ENCODE measurements at places on chromosomes 2 and 18. TPM values are rescaled to one million over a fixed set of nuclear protein-coding genes. Genes with fewer than 3 reads are reported as not detected.

REG1A gene
- not detected for total RNA-seq

- DNase-seq = no peak
These were observed 9.3 kb upstream of the GPR35 start for GRCh38 chr2:240615820-240616547.

GRCh38 chr18:69727912-69728572 is 219.6 kb downstream of the CD226 start:
- no peak for DNase-seq

GRCh38 chr2:129443865-129444739 is 535.4 kb upstream of the RAB6C start:
- DNase-seq = no peak

DNA sequence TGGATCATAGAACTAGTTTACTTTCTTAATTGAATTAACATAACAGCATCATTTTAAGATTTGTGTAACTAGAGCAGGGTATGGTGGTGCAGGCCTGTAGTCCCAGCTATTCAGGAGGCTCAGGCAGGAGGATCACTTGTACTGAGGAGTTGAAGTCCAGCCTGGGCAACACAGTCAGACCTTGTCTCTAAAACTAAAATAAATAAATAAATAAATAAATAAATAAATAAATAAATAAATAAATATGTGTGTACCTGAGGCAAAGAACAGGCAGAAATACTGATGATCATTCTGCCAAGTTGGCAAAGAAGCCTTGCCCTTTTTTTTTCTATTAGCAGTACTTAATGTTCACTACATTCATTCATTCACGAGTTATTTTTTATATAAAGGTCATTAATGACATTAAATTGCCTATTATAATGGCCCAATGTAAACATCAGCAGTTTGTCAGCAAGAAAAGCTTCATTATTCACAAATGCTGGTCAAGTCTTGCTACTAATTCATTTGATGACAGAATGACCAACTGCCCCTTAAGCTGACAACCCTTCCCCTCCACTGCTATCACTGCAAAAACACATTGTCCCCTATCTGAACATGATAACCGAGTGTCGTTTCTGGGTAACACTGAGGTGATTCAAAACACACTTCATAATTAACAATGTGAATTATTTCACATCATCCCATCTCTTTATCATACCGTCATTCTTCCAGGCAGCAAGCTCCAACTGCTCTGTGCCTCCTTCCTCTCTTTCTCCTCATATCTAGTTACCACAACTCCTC is 39.0 kb downstream of the ARL5A start:
- DNase-seq = no peak

SERPINB12 gene
- total RNA-seq = not detected

RAB6C gene
- total RNA-seq = not detected

SERPINB10 gene
- total RNA-seq = not detected

DNA sequence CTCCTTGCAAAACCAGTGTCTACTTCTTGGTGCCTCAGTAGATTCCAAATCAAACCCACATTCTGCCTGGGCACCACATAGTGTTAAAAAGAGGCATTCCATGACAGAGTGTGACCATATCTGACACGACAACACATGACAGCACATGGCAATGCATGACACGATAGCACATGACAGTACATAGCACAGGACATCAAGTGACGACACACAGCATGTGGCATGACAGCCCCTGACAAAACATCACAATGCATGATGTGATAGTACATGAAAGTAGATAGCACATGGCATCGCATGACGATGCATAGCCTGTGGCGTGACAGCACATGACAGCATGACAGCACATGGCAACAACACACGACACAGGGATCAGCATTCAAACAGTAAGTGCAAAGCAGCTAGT is 845.9 kb upstream of the SALL3 start:
- no peak for DNase-seq

SALL3 gene
- not detected for total RNA-seq

DNA sequence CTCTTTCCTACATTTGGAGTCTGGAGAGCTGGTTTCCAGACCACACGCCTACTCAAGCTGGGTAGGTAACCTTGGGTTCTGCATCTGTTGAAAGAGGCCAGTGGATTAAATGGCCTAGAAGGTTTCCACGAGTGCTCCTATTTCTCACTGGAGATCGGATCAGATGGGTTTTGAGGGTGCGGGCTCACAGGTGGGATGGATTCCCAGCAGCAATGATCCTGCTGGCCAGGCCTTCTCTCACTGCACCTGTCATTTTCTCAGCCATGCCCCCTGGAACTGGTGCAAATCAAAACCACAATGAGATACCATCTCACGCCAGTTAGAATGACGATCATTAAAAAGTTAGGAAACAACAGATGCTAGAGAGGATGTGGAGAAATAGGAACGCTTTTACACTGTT is 747.5 kb upstream of the RAB6C start:
- no peak for DNase-seq

GRCh38 chr18:51006948-51007789 is 22.8 kb upstream of the SMAD4 start:
- DNase-seq = no peak

DNA sequence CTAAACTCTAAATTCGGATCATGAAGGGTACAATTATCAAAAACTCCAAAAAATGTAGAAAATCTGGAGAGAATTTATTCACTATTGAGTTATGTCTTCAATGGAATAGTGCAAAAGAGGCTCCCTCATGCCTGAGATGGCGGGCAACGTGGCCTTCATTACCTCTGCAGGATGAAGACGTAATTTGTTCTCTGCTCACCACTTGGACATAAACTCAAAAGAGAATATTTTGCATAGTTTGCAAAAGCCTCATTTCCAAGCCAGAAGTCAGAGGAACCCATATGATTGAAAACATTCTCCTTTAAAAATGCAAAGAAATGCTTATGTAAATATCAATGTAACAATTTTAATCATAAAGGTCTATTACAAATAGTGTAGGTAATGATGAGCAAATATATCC is 58.7 kb downstream of the SLC25A12 start:
- no peak for DNase-seq

TMEFF2 gene
- 0.47 TPM for total RNA-seq

- DNase-seq = no peak
These were observed 7.5 kb upstream of the RNF144A start for GRCh38 chr2:6909431-6910385.

- DNase-seq = no peak
These were observed 31.8 kb downstream of the PRKCE start for GRCh38 chr2:45683292-45683691.

- no peak for DNase-seq
These were observed 35.3 kb downstream of the NCKAP5 start for GRCh38 chr2:133532919-133533318.

GRCh38 chr18:46484971-46485370 is 172.0 kb downstream of the LOXHD1 start:
- no peak for DNase-seq

DNA sequence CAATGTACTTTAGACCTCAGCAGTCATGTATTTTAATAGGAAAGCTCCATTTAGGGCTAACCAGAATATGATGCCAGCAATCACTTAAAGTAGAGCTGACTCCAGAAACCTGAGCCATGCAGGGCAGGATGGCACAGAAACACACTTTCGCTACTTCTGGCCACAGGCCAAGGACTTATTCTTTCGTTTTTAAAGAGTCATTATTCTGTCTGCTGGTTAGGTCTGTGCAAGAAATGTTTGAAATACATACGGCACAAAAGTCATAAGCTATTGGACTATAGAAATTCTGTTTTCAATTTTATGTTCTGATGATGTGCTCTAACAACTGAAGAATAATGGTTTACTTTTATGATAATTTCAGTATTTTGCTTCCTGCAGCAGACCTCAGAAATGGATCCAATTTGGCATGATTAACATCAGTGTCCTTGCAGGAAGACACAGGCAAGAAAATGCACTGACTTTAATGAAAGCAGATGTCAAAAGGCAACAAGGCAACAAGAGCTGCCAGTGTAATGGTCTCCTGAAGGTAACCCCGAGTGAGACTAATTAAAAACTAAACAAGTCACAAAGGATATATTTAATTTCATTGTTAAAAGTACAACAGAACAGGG is 114.4 kb upstream of the CHRNA1 start:
- DNase-seq = no peak

DNA sequence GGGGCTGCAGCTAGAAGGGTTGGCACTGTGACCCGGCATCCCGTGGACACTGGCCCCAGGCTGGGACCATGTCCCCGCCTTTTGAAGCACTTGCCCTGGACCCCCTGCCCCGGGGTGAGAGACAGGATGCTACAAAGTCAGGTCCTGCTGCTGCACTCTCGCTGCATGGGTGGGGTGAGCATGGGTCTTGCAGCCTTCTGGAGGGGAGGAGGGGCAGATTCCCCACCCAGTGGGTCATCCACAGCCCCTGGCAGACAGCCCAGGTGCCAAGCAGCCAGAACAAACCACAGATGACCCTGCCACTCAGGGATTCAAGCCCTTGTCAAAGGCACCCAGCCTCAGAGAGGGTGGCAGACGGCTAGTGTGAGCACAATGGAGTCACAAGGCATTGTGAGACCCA is 5.7 kb upstream of the NMUR1 start:
- DNase-seq = peak; percentile 73

CREG2 gene
- total RNA-seq = not detected

SAG gene
- not detected for total RNA-seq

DNA sequence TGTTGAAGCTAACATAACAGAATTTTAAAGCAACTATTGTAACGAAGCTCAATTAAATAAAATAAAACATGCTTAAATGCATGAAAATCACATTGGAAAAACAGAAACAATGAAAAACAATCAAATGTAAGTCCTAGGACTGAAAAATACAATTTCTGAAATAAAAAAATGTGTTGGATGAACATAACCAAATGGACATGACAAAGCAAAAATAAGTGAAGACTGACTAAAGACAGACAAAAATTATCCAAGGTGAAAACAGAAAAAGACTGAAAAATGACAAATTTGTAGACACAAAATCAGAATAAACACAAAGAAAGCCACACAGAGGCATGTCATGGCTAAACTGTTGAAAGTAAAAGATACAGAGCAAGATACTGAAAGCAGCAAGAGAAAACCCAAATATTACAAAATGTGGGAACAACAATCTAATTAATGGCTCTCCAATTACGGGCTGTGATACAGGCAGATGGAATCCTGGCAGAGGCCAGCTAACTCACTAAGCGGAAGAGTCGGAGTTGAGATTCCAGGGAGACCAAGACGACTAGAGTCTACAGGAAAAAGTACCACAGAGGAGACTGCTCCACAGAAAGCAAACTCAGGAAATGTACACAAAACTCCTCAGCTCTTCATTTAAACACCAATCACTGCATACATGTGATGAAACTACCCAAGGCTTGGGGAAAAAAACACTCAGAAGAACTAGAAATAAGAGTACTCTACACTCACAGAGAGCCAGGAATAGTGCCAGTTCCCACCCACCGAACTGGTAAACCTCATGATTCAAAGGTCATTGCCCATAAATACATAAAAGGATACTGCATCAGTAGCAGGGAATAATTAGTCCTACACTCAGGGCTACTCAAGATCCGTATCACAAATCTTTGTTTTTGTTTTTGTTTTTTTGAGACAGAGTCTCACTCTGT is 83.6 kb downstream of the ATAD2B start:
- DNase-seq = no peak

GRCh38 chr2:113124181-113124961 is 3.0 kb upstream of the IL1RN start:
- no peak for DNase-seq

DNA sequence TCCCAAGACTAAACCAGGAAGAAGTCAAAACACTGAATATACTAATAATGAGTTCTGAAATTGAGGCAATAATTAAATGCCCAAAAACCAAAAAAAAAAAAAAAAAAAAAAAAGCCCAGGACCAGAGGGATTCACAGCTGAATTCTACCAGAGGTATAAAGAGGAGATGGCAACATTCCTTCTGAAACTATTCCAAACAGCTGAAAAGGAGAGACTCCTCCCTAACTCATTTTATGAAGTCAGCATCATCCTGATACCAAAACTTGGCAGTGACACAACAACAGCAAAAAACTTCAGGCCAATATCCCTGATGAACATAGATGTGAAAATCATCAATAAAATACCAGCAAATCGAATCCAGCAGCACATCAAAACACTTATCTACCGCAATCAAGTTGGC is 108.5 kb upstream of the COL3A1 start:
- DNase-seq = no peak

- DNase-seq = no peak
These were observed 68.0 kb upstream of the SP3 start for GRCh38 chr2:174033163-174033550.

- DNase-seq = no peak
These were observed 58.5 kb upstream of the RAB27B start for GRCh38 chr18:54769526-54770464.

DNA sequence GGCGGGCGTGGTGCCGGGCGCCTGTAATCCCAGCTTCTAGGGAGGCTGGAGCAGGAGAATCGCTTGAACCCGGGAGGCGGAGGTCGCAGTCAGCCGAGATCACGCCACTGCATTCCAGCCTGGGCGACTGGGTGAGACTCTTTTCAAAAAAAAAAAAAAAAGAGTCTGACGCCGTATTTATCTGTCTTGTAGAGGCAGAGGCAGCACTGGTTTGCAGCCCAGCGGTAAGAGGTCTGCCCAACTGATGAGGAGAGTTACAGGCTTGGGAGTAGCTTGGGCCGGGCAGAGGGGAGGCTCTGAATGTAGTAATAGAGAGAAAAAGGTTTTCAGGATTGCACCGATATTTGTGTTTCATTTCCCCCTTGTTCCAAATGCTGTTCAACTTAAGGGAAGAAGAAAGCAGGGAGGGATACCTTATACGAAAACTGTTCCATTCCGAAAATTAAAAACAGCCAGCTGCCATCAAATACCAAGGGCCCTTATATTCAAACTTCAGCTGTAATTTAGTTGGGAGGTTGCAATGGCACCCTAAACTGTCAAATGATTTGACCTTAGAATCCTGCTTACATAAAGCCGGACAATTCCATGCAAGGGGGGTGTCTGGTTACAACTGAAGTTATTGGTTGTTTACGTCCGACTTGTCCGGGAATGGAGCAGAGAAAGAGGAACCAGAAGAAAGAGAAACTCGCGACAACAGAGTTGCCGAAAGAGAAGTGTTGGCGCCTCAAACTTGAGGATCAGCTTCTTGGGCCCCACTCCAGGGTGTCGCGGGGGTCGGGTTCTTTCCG is 9.2 kb upstream of the SP9 start:
- DNase-seq = no peak

DRC1 gene
- 0.15 TPM for total RNA-seq

CYP26B1 gene
- total RNA-seq = 2.2 TPM

MYO5B gene
- 0.88 TPM for total RNA-seq

Measured in psoas muscle (tissue), 8 donors.